ENCODE measurements at places on chromosomes 3 and 15. TPM values are rescaled to one million over a fixed set of nuclear protein-coding genes. Genes with fewer than 3 reads are reported as not detected.

Gene GATA2
- total RNA-seq: 6.3 TPM

Gene PRTG
- 19.7 TPM for total RNA-seq

Gene TGM4
- total RNA-seq: not detected

Gene TM4SF4
- total RNA-seq: not detected

Gene MYZAP
- 3.5 TPM for total RNA-seq

Gene SMCO1
- total RNA-seq: 19.6 TPM

Gene HGD
- total RNA-seq: 2.5 TPM

Gene MGLL
- 36.4 TPM for total RNA-seq

Gene GTF2E1
- total RNA-seq: 21.2 TPM

Gene IL5RA
- total RNA-seq: 0.31 TPM

Gene GOLGA8S
- 0.21 TPM for total RNA-seq

Gene PAK6
- total RNA-seq: 2.5 TPM

Gene ARGFX
- total RNA-seq: not detected

Gene STRC
- 0.21 TPM for total RNA-seq

Gene TRNT1
- 31.7 TPM for total RNA-seq

Gene NRG4
- total RNA-seq: not detected

Gene RBMS3
- total RNA-seq: 81.1 TPM

Gene CHMP2B
- 35.5 TPM for total RNA-seq

Gene GOLGA8T
- not detected for total RNA-seq

Gene DENND6A
- total RNA-seq: 25.7 TPM

Gene REC114
- total RNA-seq: not detected

Gene ALCAM
- total RNA-seq: 58.4 TPM

Gene ACTR8
- 35.8 TPM for total RNA-seq

Gene DPPA2
- not detected for total RNA-seq

Gene EOMES
- total RNA-seq: 0.31 TPM

Gene TEX55
- total RNA-seq: not detected

Gene ATP13A5
- 0.31 TPM for total RNA-seq

Gene MYO9A
- total RNA-seq: 111 TPM

Gene KIF9
- 9.1 TPM for total RNA-seq

Gene SAMD7
- not detected for total RNA-seq

Gene RNU5B-1
- not detected for total RNA-seq

Gene PATL2
- 0.51 TPM for total RNA-seq

Gene ZNF662
- 12.2 TPM for total RNA-seq

Gene SYNM
- total RNA-seq: 225 TPM

Gene NRROS
- total RNA-seq: 3.9 TPM

Gene CSNK1G1
- 18.8 TPM for total RNA-seq

Gene GOLGA6L9
- 8.4 TPM for total RNA-seq

Gene GRK7
- not detected for total RNA-seq

Gene FSD2
- total RNA-seq: 58.6 TPM

Gene ARNT2
- total RNA-seq: 6.9 TPM
